Dorsolateral prefrontal cortex (tissue), 122 donors: ENCODE measurements at places on chromosomes 11 and 22. TPM values are rescaled to one million over a fixed set of nuclear protein-coding genes. Genes with fewer than 3 reads are reported as not detected.

GRCh38 chr22:49370627-49371301 is 456.9 kb downstream of the BRD1 start:
- peak; percentile 33 for DNase-seq

- no peak for DNase-seq
Observed at GRCh38 chr11:14270690-14271542, 88.1 kb downstream of the RRAS2 start.

DNA sequence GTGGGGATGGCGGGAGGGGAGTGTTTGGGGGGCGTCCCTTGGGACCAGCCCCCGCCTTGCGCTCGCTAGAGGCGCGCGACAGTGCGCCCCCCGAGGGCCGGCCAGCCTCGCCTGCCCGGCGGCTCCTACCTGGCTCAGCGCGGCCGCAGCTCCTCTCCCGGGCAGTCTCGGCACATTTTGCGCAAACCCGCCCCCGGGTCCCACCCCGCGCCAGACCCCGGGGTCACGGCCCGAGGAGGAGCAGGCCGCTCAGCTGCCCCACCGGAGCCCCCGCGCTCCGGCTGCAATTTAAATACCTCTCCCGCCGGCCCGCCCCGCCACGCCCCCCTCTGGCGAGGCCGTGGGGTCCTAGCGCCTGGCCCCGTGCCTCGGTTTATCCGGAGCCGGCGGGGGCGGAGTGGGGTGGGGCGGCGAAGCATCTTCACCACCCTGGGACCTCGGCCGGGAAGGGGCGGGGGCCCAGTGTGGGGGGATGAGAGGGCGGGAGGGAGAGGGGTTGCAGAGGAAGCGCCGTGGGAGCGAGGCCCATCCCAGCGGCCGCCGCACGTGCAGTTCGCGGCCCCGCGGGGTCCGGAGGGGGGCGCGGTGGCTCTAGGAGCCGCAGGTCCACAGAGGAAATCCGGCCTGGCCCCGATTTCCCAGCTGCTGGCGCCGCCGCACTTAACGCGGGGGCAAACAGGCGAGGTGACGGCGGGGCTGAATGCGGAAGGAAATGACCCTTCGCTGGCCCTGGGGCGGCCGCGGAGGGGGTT is at the start of gene LRRC32:
Gene LRRC32 (minus strand): TSS at position 263 of the 752 bp plus-strand sequence. CDS start 4,793 bp downstream, outside the sequence.
- DNase-seq = no peak

SYCE3 gene
- total RNA-seq = not detected

VSIG10L2 gene
- not detected for total RNA-seq

MS4A1 gene
- total RNA-seq = not detected
